ENCODE measurements at places on chromosomes 2 and 18.
A peak's percentile ranks its signal among the peaks of the same experiment; 100 is the strongest.

DNA sequence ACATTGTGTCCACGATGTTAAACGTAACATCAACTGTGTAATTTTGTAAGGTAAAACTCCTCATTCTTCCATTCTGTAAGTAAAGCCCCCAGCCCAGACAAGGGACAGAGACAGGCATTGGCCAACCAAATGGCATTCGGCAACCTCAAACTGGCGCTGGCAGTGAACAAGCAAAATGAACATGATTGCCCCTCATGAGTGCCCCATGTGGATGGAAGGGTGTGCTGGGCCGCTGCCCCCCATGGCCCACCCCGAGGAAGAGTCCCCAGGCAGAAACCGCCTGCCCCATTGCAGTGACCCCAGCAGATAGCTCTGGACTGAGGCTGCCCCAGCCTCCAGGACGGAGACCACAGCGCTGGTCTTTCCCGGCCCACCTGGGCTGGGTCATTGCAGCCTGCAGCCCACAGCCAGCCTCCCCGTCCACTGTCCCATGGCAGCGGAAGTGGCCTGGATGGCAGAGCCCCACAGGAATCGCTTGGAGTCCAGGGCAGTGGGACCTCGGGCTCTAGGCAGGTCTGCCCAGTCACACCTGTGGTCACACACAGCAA is 220.2 kb downstream of the HDAC4 start:
- no peak for DNase-seq

DNA sequence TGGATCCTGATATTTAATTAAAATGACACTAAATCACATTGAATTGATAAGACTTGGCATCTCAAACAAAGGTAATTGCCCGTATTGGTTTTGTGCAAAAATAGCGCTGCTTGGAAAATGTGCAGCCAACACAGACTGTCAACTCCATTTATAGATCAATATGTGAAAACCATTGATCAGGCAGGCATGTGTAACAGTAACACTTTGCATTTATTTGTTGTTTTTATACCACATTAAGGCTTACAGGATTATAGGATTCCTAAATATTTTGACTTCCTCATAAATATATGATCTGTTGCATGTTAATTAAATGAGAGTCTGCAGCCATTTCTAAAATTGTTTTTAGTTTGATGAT is 30.2 kb downstream of the ARHGAP15 start:
- DNase-seq = no peak

GRCh38 chr2:2674831-2675230 is 343.8 kb upstream of the MYT1L start:
- no peak for DNase-seq

GRCh38 chr2:101272045-101272784 is 19.5 kb downstream of the CNOT11 start:
- no peak for DNase-seq

- DNase-seq = no peak
Measured at GRCh38 chr18:75742516-75742915, 315.0 kb upstream of the SMIM21 start.

GRCh38 chr18:24168496-24168895 is 29.6 kb downstream of the CABYR start:
- DNase-seq = no peak

DNA sequence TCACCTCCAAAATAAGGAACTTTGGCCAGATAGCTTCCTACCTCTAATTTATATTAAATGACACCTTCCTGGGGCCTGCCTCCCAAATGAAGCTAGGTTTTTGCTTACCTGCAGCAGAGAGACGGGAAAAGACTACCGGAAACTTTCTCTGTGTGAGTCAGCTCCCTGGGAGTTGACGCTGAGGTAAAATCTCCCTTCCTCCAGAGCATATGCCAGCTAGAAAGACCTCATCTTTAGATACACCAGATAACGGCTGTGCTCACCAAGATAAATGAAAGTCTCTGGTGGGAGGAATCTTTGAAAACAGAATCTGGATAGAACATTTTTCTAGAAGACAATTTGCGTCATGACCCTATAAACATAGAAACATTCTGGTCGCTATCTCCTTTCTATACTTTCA is 99.7 kb upstream of the RFX8 start:
- no peak for DNase-seq

DNA sequence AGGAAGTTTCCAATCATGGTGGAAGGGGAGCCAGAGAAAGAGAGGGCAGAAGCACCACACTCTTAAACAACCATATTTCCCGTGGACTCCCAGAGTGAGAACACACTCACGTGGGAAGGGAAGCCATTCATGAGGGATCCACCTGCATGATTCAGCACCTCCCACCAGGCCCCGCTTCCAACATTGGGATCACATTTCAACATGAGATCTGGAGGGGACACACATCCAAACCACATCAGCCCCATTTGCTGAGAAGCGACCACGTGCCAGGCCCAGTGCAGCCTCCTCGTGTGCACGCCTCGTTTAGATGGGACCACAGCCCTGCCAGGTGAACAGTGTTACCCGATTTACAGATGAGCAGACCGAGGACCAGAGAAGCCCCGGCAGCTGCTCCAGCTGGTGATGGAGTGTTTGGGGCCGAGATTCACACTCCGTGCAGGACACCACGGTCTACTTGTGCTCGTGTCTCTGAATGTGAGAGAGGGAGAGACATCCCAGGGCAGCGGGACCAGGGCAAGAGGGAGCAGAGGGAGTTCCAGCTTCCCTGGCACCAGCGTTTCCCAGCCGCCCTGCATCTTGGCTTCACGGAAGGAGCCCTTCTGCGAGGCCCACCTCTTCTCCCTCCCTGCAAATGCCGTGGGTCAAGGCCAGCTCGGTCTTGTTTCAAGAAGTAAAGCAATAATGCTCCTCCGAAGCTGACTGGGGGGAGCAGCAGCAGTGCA is 76.9 kb upstream of the ODC1 start:
- DNase-seq = no peak

DNA sequence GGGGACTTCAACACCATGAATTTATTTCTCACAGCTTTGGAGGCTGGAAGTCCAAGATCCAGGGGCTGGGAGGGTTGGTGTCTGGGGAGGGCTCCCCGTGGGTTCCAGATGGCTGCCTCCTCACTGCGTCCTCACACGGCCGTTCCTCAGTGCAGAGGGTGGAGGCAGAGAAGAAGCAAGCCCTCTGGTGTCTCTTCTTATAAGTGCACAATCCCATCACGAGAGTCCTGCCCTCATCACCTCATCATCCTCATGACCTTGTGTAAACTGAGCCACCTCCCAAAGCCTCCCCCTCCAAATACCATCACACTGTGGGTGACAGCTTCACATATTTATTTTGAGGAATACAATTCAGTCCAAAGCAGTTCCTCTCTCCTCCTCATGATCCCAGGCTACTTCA is 26.3 kb downstream of the TMEM163 start:
- peak; percentile 53 for DNase-seq

DNA sequence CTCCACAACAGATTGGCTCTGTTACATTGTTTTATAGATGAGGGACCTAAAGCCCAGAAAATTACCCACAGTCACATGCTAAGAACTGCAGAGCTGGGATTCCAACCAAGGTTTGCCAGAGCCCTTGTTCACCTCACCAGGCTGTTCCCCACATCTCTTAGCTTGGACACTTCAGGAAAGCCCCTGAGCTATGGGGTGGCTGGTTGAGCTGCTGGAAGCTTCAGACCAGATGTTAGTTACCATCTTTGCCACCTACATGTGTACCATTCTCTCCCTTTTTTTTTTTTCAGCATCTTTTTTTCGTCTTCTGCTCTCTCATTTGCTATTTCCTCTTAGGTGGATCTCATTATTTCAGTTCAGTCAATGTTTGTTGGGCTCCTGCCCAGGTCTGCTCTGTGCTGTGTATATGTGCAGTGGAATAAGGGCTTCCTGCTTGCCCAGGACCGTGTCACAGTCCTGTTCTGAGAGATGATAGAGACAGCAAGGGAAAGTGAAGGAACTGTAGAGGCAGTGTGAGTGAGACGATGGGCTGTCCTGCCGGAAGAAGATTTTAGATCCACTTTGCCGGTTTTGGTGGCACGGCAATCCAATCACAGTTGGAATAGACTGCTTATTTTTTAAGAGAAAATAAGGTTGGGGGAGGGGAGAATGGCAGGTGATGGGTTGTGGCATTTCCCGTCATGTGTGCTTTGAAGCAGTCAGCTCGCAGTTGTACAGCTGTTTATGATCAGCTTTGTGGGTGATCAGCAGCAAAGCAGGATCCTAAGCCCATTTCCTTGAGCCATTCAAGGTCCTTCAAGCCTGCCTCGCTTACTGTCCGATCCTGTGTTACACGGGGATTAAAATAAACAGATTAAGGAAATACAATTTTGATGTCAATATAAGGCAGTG is 152.6 kb downstream of the RTN4 start:
- DNase-seq = no peak

- DNase-seq = no peak
Measured at GRCh38 chr18:46591783-46592391, 65.1 kb downstream of the LOXHD1 start.

- DNase-seq = no peak
Measured at GRCh38 chr2:46963941-46964673, 48.5 kb upstream of the MCFD2 start.

GRCh38 chr2:223805008-223805407 is 32.4 kb downstream of the AP1S3 start:
- DNase-seq = no peak

- DNase-seq = no peak
Measured at GRCh38 chr2:56107502-56108220, 76.1 kb upstream of the CCDC85A start.

DNA sequence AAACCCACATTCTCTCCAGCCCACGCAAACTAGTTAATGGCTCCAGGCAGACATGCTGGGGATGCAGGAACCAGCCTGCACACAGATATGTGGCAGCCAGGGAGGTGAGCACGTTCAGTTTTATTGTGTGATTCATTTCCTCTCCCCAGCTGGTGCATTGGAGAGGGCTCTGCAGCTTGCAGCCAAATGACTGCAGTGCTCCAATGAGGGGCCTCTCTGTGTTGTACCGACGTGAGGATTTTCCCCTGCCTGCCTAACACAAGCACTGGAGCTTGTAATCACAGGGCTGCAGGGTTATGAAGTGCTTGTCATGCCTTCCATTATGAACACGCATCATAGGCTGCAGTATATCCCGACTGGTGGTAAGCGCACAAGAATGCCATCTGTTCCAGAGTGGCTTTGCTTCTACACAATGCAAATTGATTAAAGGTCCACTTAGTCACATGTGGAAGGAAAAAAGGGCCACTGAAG is 92.3 kb upstream of the THUMPD2 start:
- DNase-seq = peak; percentile 71

DNA sequence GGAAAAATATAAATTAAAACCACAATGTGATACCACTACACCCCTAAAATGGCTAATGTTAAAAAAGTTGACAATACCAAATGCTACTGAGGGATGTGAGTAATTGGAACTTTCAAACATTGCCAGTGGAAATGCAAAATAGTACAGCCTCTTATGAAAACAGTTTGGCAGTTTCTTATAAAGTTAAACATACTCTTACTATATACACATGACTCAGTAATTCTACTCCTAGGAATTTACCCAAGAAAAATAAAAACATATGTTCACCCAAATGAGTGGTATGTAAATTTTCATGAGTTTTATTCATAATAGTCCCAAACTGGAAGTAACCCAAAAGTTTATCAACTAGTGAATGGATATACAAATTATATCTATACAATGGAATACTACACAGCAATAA is 228.0 kb downstream of the CYP26B1 start:
- no peak for DNase-seq

- DNase-seq = no peak
Measured at GRCh38 chr18:74064510-74064909, 83.1 kb downstream of the FBXO15 start.

DNA sequence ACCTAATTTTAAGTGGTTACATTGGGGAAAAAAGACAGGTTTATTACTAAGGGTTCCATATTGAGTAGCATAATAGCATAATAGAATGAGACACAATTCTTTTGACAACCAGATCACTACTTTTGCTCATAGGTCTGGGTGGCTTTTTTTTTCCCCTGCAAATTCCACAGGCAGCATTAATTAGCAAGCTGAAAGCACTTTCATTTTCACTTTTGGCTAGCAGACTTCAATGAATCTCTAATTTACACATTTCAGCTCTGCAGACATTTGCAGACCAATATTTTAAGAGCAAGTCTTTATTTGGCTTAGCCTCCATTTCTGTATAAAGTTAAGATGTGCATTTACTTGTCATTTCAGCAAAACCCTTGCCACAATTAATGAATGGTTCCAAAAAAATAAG is 185.5 kb downstream of the NOL4 start:
- DNase-seq = peak; percentile 1

- DNase-seq = no peak
Measured at GRCh38 chr2:127154396-127154795, 47.4 kb upstream of the BIN1 start.

GRCh38 chr2:5121642-5122041 is 570.5 kb upstream of the SOX11 start:
- DNase-seq = no peak

DNA sequence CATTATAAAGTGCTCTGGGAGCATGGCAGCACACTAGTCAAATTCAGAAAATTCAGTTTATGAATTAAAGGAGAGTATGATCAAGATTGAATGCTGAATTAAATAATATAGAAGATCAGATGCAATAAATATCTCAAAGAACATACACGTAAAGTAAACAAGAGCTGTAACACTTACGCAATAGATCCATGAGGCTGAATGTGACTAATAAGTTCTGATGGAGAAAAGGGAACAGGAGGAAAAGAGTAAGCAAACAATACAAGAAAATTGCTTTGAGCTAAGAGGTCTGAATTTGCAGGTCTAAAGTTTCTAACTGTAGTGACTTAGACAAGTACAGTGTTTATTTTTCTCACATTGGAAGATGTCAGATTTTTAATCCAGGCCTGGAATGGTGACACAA is 646.7 kb upstream of the ZNF804A start:
- no peak for DNase-seq

- DNase-seq = no peak
Measured at GRCh38 chr18:47842836-47843235, 87.6 kb downstream of the SMAD2 start.

DNA sequence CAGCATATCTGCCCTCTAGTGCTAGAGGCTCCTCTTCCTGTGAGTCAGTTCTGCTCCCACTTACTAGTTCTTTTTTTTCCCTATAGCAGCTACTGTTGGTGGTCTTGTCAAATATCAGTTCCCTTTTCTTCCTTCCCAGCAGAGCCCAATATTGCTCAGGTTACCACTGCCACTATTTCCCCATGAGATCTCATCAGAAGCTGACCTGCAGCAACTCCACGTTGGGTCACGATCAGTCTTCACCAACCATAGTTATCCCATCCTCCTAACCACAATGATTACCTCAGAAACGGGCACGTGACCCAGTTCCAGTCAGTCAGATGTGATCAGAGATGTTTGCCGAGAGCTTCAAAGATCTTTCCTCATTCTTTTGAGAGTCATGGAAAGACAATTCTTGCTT is 59.7 kb upstream of the CAPN13 start:
- peak; percentile 59 for DNase-seq

All from KBM-7 (cell line).